H54 (cell line): ENCODE measurements at places on chromosomes 6 and 20.
A peak's percentile ranks its signal among the peaks of the same experiment; 100 is the strongest.

- DNase-seq, result no peak
These were observed 56.5 kb upstream of the DACT2 start for GRCh38 chr6:168376120-168376519.

DNA sequence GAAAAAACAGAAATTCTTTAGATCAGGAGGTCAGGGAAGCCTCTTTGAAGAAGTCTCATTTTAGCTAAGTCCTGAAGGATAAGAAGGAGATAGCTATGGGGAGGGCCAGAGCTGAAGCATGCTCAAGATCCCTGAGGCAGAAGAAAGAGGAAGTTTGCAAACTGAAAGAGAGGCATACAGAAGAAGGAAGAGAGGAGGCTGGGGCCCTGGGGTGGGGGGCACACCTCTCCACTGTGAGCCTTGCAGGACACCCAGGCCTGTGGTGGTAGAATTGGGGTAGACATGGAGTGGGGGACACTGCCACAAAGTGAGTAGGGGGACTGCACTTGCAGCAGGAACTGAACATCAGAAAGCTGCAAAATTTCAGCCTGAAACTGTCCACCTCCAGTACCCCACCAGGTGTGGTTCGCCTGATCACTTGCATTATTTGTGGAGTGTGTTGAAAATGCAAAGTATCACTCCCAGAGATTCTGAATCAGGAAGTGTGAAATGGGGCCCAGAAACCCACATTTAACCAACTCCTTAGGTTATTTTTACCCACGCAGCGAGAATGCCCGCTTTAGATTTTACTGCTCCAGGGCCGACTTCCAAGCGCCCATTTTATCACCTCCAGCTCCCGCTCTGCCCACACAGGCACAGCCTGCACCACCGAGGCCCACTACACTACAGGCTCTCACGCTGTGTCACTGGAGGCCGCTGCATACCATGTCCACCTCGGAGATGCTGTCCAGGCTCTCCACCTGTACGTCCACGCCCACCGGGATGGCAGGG, 44.0 kb downstream of the GABRR2 start:
- DNase-seq, result no peak

DNA sequence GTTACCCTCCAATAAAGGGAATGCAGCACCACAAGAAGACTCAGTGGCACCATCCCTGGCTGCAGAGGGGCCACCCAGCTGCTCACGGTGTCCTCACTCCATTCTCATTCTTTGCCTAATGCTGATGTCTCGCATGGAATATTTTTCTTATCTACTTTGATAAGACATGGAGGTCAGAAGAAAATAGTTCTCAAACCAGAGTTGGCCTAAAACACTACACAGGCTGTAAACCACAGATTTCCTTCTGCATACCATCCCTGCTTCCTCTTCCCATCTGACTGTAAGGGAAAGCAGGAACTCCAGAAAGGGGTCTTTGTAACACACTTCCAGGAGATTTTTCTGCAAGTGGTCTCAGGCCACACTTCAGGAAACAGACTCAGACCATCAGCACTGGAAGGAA, 43.1 kb upstream of the CD93 start:
- no peak for DNase-seq

- peak; percentile 96 for DNase-seq
These were observed 40.3 kb upstream of the TLDC2 start for GRCh38 chr20:36835453-36836198.

DNA sequence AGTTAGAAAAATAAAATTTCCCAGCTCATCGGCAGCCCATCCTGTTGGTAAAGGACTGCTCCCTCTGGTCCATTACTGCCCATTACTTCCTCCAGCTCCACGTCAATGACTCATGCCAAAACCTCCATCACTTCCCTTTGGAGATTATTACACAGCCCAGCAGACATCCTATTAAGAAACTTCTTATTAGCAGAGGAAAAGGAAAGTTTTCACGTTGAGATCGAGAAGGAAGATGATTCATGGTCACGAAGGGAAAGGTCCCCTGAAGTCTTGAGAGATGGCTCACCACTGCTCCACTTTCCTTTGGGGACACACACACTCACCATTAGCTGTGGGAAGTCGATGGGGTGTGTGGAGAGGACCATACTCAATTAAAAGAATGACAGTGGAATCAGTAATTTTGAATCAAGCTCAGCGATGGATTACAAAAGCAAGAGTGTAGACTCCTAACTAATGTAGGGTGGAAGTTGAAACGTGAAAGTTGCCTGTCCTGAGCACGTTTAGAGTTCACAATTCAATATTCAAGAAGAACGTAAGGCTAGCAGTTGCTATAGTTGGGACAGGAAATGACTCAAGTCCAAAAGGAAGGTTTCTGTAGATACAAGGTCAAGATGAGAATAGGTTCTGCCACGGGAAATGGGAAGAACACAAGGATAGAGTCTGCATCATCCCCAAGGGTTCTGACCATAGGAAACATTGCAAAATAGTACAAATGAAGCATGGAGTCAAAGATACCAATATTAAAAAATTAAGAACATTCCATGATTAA, 21.6 kb downstream of the SASH1 start:
- peak; percentile 34 for DNase-seq

DNA sequence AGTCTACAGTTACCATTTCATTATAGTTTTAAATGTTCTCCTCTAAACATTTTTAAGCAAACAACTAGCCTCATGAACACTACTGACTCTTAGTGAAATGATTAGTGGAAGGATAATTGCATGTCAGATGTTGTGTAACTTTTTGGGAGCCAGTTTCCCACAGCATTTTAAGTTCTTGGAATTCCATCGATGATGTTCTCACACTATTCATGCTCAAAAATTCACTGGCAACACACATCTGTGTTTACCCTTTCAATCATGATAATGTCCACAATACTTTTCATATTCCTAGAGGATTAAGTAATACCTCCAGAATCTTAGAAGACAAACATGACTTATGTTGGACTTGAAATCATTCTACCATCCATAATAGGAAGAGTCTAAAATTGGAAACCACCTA, 678.1 kb upstream of the ID4 start:
- no peak for DNase-seq

DNA sequence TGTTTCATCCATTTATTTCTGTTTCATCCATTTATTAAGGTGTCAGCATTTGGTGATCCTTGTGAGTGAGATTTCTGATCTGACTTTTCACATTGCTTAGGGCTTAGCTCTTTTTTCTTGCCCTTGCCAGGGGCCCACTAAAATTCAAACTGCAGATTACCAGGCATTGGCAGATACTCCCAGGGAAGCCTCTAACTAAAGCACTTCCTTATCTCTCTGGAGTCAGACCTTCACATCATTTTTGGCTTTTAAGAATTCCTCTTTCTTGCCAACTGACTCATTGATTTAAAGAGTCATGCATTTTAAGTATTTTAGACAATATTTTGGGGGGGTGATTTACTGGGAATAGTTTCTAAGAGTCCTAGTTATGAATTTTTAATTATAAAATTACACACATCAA, 2.6 kb upstream of the WFDC8 start:
- DNase-seq, result no peak

DNA sequence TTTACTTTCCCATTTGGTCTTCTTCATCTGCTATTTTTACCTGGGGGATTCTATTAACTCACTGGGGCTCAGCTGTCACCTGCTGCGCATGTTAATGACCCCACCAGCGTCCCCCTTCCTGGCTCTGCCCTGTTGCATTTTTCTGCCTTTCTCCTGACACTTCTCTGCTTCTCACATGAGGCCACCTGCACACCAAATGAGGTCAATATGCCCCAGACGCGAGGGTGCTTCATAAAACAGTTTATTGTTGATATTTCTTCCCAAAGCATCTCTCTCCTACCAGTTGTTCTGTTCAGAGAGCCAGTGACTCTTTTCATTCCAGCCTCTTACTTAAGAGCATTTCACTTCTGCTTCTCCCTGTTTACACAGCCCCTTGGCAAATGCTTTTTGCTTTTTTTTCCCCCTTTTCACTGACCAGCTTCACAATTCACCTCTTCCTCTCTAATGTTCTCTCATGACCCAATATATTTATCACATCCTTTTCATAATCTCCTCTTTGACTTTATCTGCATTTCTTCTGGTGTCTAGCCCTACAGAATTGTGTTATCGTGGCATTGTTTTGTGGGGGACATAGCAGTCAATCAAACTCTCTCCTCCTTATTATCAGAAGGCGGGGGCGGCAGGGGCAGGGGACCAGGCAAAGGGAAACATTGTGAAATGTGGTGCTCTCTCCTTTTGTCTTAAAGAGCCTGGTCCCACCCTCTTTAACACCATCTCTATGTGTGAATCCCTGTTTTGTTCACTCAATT, 545.8 kb upstream of the CITED2 start:
- DNase-seq, result no peak

DNA sequence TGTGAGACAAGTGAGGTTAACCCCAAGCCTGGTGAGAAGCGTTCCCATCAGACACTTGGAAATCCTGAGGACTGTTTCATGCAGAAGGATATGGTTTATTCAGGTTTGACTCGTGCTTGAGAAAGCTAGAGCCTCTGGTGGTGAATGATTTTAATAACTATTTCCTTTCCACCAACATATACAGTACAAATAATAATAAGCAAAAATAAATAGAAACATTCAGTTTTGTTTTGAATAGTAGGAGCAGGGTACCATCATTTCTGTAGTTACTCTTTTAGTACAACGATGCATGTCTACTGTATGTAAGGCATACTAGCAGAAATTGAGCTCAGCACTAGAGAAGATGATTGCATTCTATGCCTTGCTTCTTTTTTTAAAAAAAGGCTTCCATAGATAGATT, 33.5 kb downstream of the PLG start:
- no peak for DNase-seq

DNA sequence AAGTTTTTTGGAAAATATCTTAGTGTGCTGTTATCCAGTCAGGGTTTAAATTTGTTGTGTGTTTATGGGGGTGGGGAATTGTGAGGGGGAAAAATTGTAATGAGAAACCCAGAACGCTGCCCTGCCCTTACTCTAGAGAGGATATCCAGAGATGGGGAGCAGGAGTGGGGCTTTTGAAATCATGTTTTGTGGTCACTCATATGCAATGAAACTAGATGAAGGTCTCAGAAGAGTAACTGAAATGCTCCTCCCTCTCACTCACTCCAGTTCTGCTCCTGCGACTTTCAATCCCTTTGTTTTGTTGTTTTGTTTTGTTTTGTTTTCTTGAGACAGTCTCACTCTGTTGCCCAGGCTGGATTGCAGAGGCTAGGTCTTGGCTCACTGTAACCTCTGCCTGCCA, 100.0 kb downstream of the CRYBG1 start:
- no peak for DNase-seq

GRCh38 chr6:32666420-32667300, at the start of gene HLA-DQB1:
Gene HLA-DQB1, minus strand, starts transcription at chr6:32666657. Its CDS starts 50 bp downstream, at chr6:32666607.
- peak; percentile 6 for DNase-seq

GRCh38 chr6:31214516-31214915, 44.0 kb upstream of the POU5F1 start:
- DNase-seq, result no peak
